ENCODE measurements at places on chromosomes 12 and 14. TPM values are rescaled to one million over a fixed set of nuclear protein-coding genes. Genes with fewer than 3 reads are reported as not detected.

GRCh38 chr14:60238955-60239354 is 10.1 kb upstream of the PPM1A start:
- DNase-seq: no peak

- DNase-seq: no peak
These were observed 104.2 kb downstream of the AACS start for GRCh38 chr12:125169451-125169850.

DNA sequence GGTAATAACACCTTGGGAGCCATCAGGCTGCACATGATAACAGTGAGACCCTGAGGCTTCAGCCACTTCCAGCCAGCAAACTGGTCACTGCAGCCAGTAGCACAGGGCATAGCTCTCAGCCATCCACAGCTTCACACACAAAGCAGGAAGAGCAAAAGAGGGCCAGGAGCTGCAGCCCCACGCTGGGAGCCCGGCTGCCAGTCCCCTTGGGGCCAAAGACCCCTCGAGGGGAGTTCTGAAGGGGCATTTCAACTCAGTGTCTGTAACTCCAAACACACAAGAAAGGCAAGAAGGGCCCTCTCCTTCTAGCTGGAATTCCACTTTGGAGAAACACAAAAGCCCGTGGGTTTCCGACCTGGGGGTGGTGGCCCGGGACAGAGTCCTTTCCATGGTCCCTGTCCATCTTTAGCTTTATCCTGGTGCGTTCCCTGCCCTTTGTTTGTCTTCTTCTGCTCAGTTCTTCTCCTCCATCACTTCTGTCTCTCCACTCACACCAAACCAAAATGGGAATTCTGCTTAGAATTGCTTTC is 151.8 kb upstream of the FKBP4 start:
- no peak for DNase-seq

DNA sequence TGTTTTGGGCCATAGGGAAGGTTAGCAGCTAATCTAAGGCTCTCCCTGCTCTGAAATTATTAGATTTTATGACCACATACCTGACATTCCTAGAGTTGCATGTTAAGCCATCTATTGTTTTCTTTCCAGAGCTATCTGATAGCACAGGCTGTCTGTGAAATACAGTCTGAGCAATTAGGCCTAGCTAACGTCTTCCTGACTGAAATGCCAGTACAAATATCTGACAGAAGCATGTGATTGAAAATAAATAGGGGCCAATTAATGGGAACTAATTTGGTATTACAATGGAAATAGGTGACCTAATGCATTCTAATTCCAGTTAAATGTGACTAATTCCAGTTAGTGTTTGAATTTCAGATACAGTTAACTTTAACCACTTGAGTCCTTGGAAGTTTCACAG is 115.2 kb downstream of the C12orf75 start:
- DNase-seq: no peak

DNA sequence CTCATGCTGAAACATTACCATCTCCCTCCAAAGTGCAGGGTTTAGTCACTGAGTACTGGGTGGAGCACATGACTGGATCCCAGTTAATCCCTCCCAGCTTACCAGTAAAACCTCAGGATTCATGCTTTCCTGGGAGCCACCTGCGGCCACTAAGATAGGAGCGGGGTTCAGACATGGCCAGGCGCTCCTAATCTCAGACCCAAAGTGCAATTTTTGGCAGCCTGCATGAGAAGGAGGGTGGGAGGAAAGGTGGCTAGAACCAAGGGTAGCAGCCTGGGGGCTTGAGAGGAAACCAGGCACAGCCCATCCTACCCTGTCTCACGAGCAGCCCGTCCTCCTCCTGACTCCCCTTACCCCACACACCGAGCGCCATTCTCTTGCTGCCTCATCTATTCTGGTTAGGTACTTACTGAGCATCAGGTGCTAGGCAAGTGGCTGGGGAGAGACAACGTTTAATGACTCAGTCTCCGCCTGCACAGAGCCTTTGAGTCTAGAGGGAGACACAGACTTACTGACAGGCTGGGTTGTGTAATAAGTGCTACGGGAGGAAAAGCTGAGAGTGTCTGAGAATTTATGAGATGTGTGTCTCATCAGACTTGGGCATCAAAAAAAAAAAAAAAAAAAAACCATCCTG is 9.9 kb downstream of the GPRC5A start:
- no peak for DNase-seq

The PLCZ1 gene
- not detected for total RNA-seq

The AVPR1A gene
- not detected for total RNA-seq

GRCh38 chr14:71050227-71050823 is 143.1 kb downstream of the PCNX1 start:
- no peak for DNase-seq

GRCh38 chr14:99426813-99427346 is 53.8 kb downstream of the SETD3 start:
- DNase-seq: no peak

The KRT6C gene
- not detected for total RNA-seq

DNA sequence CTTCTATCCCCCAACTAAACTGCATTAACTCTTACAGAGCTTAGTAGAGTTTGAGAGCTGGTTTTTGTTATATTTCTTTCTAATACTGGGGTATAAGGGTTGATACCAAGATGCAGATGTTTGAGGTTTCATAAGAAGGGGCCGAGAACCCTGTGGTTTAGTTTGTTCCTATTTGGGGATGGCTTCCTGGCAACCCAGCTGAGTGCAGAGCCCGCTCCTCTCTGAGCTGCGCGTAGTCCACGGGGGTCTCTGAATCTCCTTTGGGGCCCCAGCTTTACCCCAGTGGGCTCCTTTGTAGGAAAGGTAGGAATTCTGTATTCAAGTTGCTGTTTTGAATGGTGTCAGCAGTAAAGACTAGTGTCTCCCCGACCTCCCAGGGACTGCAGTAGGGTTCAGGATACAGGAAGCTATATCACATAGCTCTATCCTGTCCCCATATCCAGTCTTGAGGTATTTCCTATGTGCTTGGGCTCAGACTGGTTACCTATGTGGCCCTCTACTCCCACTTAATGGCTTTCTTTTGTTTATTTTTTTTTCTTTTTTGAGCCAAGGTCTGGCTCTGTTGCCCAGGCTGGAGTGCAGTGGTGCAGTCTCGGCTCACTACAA is 25.4 kb downstream of the PLXNC1 start:
- DNase-seq: peak; percentile 3

- DNase-seq: no peak
These were observed 27.2 kb upstream of the NINJ2 start for GRCh38 chr12:690466-690865.

The VWF gene
- not detected for total RNA-seq

DNA sequence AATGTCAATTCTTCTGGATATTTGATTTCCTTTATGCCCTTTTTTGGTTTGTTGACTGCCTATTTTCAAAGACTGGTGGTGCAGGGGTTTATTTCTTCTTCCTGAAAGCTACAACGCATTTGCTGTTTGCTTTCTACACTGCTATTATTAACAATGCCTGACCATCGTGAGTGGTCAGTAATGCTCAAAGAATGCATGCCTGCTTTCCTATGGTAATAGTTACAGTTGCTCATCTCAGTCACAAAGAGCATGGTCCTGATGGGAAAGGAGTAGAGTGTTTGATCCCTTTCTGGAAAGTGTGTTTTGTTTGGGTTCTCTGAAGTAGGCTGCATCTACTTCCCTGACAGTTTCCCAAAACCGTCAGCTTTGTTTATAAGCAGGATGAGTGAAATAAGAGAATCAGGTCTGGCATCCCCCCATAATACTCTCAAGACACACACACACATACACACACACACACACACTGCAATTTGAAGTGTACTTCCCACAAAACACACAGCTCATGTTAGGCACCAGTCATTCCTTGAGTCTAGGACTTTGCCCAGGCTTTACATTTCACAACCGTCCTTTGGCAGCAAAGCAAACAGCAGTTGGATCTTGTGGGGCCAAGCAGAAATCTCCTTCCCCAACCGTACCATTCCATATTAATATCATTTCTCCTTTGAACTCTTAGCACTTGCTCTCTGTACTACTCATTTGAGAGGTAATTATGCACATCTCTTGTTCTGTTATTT is 56.6 kb downstream of the SUDS3 start:
- no peak for DNase-seq

DNA sequence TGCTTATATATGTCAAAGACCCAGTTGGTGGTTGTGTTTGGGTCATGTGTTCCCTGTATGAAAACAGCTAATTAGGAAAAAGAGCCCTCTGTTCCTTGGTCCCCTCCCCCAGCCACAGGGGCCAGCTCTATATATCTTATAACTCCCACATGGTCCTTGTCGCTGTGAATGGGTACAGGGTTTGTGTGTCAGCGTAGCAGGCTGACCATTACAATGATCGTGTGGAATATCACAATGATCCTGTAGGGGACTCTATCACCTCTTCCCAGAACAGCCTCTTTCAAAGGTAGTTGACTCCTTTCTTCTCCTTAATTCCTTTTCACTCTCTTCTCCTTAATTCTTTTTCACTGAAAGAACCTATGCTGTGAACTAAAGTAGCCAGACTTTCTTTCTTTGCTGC is 51.6 kb upstream of the RIC8B start:
- no peak for DNase-seq

- DNase-seq: no peak
These were observed 17.1 kb upstream of the ADSS1 start for GRCh38 chr14:104706733-104707607.

The A2M gene
- 1.4 TPM for total RNA-seq

GRCh38 chr12:40105265-40105514 is 691 bp downstream of the SLC2A13 start:
- no peak for DNase-seq

DNA sequence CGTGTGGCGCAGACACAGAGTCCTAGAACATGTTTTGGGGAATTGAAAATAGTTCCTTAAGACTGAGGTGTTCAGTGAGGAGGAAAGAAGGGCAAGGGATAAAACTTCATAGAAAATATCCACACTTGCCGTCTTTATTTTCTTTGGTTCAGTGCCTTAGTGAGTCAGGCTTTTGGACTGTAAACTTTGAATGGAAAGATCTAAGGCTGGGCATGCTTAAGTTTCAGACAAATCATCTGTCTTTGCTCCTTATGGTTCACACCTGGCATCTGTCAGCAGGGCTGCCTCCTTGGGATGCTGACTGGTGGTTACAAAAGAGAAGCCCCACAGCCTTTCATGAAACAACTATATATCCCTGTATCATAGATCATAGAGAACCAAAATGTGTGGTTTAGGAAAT is 136.3 kb upstream of the PRICKLE1 start:
- no peak for DNase-seq

DNA sequence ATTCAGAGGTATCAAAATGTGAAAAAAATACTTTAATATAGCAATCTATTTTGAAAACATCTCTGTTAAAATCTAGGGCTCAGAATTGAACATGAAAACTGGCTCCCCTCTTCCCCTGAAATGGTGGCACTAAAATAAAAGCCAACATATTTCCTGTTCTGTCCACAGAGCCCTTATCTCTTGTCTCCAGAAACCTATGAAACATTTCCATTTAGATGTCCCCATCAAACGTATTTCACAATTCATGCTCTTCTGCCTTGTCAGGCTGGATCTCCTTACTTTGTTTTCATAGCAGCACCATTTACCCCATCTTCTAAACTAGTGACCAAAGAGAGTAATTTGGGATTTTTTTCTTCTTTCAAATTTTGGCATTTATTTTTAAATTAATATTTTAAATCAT is 42.4 kb downstream of the PDE3A start:
- DNase-seq: no peak

The TAC3 gene
- total RNA-seq: not detected

The DRAM1 gene
- 8.9 TPM for total RNA-seq

DNA sequence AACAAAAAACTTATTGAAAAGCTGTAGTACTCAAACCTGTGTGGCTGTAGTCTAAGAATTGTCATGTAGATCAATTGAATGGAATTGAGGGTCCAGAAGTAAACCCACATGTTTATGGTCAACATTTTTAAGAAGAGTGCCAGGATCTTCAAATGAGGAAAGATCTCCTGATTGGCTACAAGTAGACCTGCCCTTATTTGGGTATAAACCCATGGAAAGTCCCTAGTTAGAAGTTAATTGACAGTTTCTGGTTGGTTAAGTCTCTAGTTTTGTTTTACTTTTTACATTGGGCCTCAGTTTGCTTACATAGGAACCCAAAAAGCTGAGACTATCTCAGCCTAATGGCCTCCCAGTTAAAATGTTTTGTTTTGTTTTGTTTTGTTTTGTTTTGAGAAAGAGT is 91.9 kb upstream of the RESF1 start:
- DNase-seq: no peak

The PAPOLA gene
- total RNA-seq: 186 TPM

DNA sequence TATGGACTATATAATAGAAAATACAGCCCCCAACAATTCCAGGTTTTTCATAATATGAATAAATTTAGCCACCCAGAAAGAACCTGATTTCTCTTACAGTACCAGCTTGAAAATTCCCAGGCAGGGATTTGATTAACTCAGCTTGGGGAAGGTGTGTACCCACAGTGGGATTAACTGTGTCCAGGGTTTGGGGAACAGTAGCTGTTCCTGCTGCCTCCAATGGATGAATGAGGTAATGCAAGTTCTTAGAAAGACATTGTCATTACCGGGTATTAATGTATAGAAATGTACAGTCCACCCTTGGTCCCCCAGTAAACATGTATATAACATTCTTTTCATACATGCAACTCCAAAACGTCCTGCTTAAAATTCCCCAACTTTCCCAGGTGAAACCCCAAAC is 115.6 kb downstream of the LRIG3 start:
- no peak for DNase-seq

- DNase-seq: no peak
These were observed 27.1 kb upstream of the LUM start for GRCh38 chr12:91138337-91138920.

- no peak for DNase-seq
These were observed 23.0 kb downstream of the ATF7 start for GRCh38 chr12:53603196-53603595.

The CHURC1 gene
- 44.0 TPM for total RNA-seq

- no peak for DNase-seq
These were observed 79.0 kb downstream of the TMX1 start for GRCh38 chr14:51318813-51319597.

The PPTC7 gene
- total RNA-seq: 52.0 TPM

DNA sequence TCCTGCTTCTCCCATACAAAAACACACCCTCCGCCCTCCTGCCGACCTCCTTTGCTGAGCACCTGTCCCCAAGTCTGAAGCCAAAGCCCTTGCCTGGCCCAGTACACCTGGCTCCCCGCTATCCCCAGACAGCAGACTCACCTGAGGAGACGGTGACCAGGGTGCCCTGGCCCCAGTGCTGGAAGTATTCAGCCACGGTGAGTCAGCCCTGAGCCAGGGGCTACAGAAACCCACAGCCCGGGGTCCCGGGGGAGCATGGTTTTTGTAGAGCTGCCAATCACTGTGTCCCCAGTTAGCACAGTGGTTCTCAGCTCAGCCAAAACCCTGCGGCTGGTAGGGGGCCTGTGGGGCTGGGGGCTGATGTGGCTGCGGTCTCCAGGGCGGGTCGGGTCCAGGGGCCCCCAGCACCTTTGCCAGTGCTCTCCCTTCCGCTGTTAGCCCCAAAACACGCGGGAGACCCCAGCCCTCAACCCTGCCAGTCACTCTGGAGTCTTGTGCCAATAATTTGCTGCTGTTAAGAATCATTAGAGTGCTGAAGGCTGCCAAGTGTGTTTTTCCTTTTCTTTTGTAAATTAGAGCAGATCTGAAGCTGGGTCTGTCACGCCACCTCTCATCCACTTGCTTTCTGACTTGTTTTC is 339.0 kb downstream of the TMEM121 start:
- DNase-seq: no peak

The LBHD2 gene
- not detected for total RNA-seq
